Cardiac ventricle fibroblast (primary cell): ENCODE measurements at places on chromosomes 12 and 14. TPM values are rescaled to one million over a fixed set of nuclear protein-coding genes. Genes with fewer than 3 reads are reported as not detected.

ADCY6 gene
- total RNA-seq = 26.0 and 33.3 TPM in 2 replicates

HOTAIR gene
- total RNA-seq = not detected in 2 replicates

CLEC7A gene
- total RNA-seq = not detected in 2 replicates

PRB2 gene
- total RNA-seq = not detected in 2 replicates

GLS2 gene
- total RNA-seq = not detected in 2 replicates

OTUB2 gene
- total RNA-seq = 0.81 and 0.98 TPM in 2 replicates

SERPINA3 gene
- 731 and 793 TPM in 2 replicates for total RNA-seq

ANO2 gene
- 0.05 and 0.25 TPM in 2 replicates for total RNA-seq

ULK1 gene
- 14.1 and 17.2 TPM in 2 replicates for total RNA-seq

OAS3 gene
- total RNA-seq = 8.5 and 9.0 TPM in 2 replicates

PMCH gene
- not detected in 2 replicates for total RNA-seq

KRT85 gene
- not detected in 2 replicates for total RNA-seq

FOXA1 gene
- total RNA-seq = not detected in 2 replicates

NRIP2 gene
- total RNA-seq = 0.56 and 3.7 TPM in 2 replicates

USP44 gene
- total RNA-seq = under 0.01 TPM in 1 of 2 replicates, not detected in the other

CCDC196 gene
- not detected in 2 replicates for total RNA-seq

EMP1 gene
- 465 and 785 TPM in 2 replicates for total RNA-seq

KLRD1 gene
- 0.19 and 0.88 TPM in 2 replicates for total RNA-seq

AMN gene
- 0.12 TPM in 1 of 2 replicates, not detected in the other for total RNA-seq

ITPK1 gene
- 18.2 and 20.8 TPM in 2 replicates for total RNA-seq

LUM gene
- total RNA-seq = 747 and 759 TPM in 2 replicates

SAMD15 gene
- 1.6 and 2.2 TPM in 2 replicates for total RNA-seq

SOX5 gene
- total RNA-seq = 0.81 and 1.6 TPM in 2 replicates

MUCL1 gene
- not detected in 2 replicates for total RNA-seq

SLC4A8 gene
- 0.06 and 0.39 TPM in 2 replicates for total RNA-seq

SIX6 gene
- total RNA-seq = not detected in 2 replicates

OTOGL gene
- total RNA-seq = 0.15 and 0.31 TPM in 2 replicates

TMEM121 gene
- total RNA-seq = 9.3 and 9.9 TPM in 2 replicates

ZDHHC22 gene
- not detected in 2 replicates for total RNA-seq

ADCK1 gene
- 4.9 and 5.8 TPM in 2 replicates for total RNA-seq

DTX1 gene
- total RNA-seq = 1.4 and 2.5 TPM in 2 replicates

BLTP3B gene
- 18.4 and 22.2 TPM in 2 replicates for total RNA-seq
